ENCODE measurements at places on chromosomes 3 and 15.
A peak's percentile ranks its signal among the peaks of the same experiment; 100 is the strongest.

DNA sequence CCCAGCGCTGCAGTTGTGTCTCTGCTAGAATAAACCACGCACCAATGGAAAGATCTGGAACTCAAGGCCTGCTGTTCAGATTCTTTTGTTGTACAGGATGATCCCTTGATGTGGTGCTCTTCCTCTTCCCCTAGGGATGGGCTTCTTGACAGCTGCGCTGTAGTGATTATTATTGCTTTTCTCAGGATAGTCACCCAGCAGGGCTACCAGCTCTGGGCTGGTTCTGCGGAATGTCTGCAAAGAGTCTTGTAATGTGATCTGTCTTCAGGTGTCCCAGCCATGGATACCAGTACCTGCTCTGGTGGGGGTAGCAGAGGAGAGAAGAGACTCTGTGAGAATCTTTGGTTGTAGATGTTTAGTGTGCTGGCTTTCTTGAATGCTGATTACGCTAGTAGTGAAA is 974.2 kb downstream of the NSUN3 start:
- no peak for DNase-seq

DNA sequence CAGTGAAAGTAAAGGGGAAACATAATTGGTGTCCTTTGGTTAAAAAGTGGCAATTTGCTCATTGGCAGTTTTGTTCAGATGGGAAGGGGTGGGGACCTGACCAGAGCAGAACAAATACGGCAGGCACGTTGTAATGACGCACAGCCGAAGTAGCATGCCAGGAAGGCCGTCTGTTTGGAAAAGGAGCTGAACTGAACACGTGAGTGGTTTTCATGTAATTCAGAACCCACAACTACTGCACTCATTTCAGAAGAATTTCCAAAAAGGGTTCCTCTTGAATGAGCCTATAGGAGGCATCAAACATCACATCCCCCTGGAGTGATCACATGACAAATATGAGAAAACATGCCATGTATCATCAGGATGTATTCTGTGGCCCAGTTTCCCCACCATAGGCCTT is 42.9 kb upstream of the LMCD1 start:
- DNase-seq: no peak

- DNase-seq: no peak
Measured at GRCh38 chr3:148631124-148631903, 66.4 kb upstream of the AGTR1 start.

- no peak for DNase-seq
Measured at GRCh38 chr3:102756706-102757105, 321.9 kb downstream of the ZPLD1 start.

GRCh38 chr3:73614419-73614818 is 10.3 kb downstream of the PDZRN3 start:
- DNase-seq: no peak

- no peak for DNase-seq
Measured at GRCh38 chr15:67717776-67718175, 107.5 kb upstream of the SKOR1 start.

DNA sequence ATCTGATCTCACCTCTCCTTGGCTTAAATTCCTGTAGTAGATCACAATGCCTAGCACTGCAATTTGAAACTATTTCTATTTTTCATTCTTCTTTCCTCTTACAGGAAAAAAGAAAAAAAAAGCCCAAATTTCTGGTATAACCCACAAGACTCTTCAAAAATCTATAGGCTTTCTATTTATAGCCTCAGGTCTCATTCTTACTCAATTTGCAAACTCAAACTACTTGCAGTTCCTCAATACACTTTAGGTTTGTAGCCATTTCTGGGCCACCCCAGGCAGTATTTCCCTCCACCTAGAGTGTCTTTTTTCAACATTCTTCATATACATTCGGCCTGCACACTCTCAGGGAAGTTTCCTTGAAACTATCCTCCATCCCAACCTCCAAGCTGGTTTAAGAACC is 169.0 kb downstream of the TBC1D5 start:
- no peak for DNase-seq

DNA sequence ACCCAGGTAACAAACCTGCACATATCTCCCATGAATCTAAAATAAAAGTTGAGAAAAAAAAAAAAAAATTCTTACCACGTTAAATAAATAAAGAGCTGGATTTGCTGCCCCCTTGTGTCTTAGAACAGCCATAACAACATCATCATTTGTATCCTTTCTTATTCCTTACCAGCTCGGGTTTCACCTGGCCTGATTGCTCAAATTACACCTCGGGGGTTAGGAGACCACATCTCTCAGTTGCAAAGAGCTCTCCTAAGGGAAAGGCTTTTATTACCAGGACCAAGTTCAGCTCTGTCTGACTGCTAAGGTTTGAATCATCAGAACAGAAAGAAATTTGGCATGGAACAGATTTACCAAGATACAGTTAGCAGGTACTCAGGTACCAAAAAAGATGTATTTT is 25.8 kb upstream of the RPL39L start:
- DNase-seq: peak; percentile 12

GRCh38 chr3:186931532-186932280 is 1.4 kb downstream of the ST6GAL1 start:
- DNase-seq: peak; percentile 69

- DNase-seq: no peak
Measured at GRCh38 chr3:33377931-33378330, 62.3 kb downstream of the UBP1 start.

DNA sequence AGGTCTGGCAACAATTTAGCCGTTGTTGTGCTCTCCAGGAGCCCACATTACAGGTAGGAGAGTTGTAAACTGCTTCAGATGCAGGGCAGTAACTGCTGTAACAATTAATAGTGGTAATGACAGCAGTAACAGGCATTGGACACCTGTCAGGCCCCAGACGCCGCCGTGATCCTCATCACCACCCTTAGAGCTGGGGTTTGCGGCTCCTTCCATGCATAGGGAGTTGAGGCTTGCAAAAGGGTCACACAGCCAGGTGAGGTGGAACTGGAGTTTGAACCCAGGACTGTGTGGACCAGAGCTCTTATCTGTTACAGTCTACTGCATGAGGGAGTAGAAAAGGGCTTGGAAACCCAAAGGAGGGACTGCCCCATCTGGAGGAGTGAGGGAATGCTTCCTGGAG is 26.8 kb upstream of the NR2C2 start:
- no peak for DNase-seq

GRCh38 chr3:178665747-178666146 is 129.5 kb downstream of the KCNMB2 start:
- no peak for DNase-seq

DNA sequence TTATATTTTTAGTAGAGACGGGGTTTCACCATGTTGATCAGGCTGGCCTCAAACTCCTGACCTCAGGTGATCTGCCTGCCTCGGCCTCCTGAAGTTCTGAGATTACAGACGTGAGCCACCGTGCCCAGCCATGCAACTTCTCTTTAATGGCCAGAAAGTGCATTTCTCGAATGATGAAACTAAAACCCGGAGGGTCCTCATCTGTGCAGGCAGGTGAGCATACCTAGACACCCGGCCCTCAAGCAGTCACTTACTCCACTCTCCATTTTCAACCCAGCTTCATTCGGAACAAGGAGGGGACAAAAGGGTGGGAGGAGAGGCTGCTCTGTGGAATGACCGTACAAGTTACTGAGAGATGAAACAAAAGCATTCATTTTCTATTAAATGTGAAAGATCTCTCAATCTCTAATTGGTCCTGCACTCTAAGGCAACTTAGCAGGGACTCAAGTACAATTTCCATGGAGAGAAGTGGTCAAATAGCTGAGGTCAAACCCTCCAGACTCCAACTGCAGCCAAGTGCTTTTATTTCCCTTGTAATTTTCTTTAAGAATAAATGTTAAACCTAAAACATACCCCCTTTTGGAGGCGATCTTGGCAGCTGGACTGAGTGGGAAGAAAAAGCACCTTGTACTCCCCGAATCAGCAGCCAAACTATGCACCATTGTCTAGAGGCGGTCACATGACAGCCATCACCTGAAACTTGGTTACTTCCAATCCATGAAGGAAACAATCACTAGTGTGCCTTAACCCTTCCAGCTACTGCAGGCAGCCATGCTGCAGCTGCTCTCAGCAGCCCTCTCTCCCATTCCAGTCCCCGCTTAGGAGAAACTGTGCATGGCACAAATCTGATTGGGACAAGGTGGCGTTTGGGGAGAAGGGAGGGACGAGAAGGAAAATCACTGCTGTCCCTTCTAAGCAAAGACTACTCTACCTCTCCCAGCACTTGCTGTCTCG is 62.2 kb downstream of the VGLL4 start:
- DNase-seq: no peak

DNA sequence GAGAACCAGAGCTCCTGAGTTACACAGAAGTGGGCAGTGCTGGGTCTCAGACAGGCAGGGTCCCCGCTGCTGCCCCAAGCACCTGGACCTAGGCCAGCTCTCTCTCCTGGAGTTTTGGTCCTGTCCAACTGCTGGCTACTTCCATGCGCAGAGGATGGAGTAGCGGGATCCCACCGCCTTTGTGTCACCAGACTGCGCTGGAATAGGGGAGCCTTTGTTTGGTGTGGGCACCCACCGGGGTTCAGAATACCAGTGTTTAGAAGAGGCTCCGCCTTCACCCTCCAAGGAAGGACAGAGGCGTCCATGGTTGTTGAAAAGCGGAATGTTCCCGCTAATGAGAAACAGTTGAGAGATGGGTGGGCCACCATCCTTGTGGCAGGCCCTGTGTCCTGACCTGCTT is 154.4 kb downstream of the DNAJB8 start:
- DNase-seq: no peak

DNA sequence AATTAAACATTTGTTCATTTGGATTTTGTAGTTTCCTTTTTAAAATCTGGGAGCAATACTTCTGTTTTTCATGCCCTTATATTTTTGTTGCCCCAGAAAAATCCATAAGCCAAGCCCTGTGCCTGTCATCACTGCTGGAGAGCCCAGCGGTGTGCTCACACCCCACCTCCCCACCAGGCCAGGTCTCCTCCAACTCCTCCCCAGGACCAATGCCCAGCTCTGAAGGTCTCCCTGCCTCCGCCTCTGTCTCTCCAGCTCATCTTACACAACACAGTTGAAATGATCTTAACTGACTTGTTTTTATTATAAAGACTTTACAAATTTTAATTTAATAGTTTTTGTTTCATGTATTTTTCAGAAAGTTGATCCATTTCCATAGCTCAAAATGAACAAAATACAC is 66.4 kb downstream of the RHCG start:
- no peak for DNase-seq

DNA sequence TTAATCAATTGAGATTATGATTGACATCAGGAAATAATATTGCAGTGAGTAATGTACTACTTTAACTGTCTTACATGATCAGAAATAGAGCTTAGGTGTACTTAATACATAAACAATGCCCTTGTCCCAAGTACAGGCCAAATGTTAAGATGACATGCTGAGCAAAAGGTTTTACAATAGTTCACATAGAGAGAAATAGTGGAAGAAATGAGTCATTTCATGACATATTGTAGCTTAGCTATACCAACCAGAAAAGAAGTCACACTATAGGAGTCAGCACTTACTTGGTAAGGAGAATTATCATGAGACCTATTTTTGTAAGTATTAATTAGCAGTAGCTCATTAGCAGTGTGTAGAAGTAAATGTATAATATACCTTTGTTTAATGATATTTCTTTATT is 96.4 kb upstream of the NANOGP8 start:
- DNase-seq: no peak

- no peak for DNase-seq
Measured at GRCh38 chr3:109213321-109213720, 76.8 kb downstream of the C3orf85 start.

GRCh38 chr3:23580096-23580713 is 225.6 kb upstream of the UBE2E1 start:
- DNase-seq: no peak
